ENCODE measurements at places on chromosomes 5 and 9.

GRCh38 chr5:2257326-2258244, 374.9 kb upstream of the IRX4 start:
- no peak for DNase-seq

DNA sequence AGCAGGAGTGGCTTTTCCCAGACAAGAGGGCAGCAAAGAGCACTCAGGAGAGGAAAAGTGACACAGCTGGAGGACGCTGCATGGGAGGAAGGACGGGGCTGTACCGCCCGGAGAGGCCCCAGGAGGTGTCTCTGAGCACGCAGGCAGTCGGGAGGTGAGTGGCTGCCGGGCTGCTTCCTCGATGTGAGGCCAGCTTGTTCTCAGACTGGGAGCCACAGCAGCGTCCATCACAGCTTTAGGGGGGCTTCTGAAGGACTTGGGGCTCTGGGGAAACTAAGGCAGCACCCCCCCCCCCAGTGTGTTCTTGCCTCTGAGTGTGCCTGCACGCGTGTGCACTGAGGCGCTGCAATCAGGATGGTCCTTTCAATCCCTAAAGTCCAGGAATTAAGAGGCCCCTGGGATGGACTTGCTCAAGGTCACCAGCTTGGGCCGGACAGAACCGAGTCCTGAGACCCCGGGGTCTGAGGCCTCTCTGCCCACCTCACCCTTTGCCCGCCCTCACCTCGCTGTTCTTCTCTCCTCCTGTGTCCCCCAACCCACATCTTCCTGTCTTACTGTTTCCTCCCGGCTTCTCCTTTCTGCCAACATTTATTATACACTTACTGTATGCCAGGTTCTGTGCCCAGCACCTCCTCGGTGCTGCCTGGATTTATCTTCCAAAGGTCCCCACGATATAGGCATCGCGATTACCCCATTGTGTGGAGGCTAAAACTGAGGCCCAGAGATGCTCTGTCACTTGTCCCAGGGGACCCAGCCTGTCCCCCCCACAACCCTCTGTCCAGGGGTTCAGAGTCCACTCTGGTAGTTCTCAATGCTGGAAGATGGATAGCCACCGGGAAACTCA, 32.9 kb downstream of the FAM163B start:
- DNase-seq = no peak

DNA sequence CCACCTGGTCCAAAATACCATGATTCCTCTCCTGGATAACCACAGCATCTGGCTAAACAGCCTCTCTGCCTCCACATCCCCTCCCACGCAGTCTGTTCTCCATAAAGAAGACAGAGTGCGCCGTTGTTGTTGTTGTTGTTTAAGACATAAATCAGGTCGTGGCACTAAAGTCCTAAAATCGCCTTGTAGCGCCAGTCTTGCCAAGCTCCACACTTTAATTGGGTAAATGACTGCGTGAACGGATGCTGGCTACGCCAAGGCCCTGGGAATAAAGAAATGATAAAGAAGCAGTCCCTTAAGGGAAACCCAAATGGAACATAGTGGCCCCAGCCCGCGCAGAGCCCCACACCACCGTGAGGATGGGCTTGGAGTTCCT, 364 bp upstream of the SFXN1 start:
- no peak for DNase-seq

GRCh38 chr5:135576075-135576599, 2.7 kb downstream of the CXCL14 start:
- no peak for DNase-seq

GRCh38 chr5:135221696-135222095, 177.3 kb downstream of the MACROH2A1 start:
- no peak for DNase-seq

DNA sequence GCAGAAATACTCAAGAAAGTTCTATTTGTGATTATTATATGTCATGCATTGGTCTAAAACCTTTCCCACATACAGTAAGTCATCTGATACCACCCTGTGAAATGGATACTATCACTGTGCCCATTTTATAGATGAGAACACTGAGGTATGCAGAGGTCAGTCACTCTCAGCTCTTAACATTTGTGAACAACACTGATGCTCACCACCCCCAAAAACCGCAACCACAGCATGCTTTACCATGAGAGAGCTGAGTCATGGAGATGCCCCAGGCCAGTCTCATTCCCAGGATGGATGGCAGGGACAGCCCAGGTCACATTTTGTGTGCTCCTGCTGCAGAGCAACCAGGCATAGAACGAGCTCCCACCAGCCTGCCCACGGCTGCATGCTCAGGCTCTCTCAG, 53.5 kb upstream of the IRX1 start:
- DNase-seq = no peak

DNA sequence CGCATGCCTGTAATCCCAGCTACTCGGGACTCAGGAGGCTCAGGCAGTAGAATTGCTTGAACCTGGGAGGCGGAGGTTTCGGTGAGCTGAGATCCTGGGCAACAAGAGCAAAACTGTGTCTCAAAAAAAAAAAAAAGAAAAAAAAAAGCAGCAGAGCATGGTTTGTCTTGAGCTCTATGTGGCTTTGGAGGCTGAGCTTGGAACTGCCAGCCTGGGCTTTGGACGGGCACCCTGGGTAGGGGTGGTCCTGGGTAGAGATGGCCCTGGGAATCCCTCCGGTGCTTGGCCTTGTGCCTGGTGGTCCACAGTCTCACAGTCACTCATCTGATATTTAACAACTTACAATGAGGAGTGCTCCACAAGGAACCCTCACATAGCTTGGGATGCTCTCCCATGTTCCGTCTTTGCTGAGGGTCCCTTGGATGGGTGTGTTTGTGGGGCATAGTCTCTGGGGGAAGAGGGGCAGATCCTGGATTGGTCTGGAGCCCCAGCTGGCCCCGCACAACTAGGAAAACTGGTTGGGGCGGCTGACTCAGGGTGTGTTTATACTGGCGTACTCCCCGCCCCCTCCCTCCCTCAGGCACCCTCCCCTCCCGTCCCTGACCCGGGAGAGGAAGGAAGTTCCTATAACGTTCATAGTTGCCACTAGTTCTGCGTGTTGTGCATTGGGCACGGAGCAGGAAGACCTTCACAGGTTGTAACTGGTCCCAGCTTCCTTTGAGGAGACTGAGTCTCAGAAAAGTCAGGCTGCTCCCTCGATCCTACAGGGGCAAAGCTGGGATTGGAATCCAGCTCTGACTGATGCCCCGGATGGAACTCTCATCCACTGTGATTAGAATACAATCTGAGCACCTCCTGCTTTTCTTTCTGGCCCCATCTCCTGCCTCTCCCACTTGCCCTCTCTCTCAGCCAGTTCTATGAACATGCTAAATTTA, 11.2 kb downstream of the IER5L start:
- no peak for DNase-seq

Data from stimulated activated CD8-positive, alpha-beta memory T cell treated with anti-CD3 and anti-CD28 coated beads, Interleukin-4, amount 100 ng/mL, for 1 hour (primary cell).